ENCODE measurements at places on chromosomes 6 and 20. TPM values are rescaled to one million over a fixed set of nuclear protein-coding genes. Genes with fewer than 3 reads are reported as not detected.
A peak's percentile ranks its signal among the peaks of the same experiment; 100 is the strongest.

DNA sequence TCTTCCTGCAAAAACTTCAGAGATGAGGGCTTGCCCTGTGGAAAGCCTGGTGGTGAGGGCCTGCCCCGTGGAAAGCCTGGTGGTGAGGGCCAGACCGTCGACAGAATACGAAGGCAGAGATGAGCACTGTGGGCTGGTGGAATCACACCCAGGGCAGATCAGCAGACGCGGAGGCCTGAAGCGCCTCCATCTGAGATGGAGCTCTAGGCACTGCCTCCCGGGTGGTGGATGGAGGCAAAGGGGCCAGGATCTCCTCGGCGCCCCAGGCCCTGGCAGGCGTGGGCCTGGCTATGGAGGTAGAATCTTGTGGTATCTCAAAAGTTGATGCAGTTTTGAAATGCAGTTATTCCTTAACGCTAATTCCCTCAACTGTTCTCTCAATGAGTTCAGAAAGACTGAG, 104.8 kb downstream of the PSMB1 start:
- no peak for DNase-seq

- DNase-seq, result peak; percentile 47
Observed at GRCh38 chr6:22300273-22300998, 3.6 kb upstream of the PRL start.

- DNase-seq, result peak; percentile 22
Observed at GRCh38 chr6:90413867-90414266, 117.2 kb upstream of the BACH2 start.

- peak; percentile 43 for DNase-seq
Observed at GRCh38 chr20:48783533-48784272, 44.1 kb downstream of the PREX1 start.

The FNDC1 gene
- not detected for total RNA-seq

DNA sequence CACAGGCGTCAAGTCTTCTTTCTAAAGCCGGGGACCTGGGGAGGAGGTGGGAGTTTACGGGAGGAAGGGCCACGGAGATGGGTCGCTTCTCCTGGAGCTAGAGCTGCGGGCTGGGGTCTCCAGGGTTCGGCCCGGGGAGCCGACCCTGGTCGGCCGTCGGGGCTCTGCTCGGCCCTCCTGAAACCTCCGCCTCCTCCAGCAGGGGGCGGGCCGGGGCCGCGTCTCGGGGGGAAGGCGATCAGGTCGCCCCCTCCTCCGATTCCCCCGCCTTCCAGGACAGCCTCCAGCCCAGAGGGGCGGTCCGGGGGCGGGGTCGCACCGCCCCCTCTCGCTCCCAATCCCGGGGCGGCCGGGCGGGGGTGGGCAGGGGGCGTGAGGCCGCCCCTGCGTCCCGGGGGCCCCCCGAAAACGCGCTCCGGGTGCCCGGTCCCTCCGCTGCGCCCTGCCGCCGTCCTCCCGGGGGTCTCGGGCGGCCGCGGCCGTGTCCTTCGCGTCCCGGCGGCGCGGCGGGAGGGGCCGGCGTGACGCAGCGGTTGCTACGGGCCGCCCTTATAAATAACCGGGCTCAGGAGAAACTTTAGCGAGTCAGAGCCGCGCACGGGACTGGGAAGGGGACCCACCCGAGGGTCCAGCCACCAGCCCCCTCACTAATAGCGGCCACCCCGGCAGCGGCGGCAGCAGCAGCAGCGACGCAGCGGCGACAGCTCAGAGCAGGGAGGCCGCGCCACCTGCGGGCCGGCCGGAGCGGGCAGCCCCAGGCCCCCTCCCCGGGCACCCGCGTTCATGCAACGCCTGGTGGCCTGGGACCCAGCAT, at the start of gene CEBPB:
Gene CEBPB, plus strand, starts transcription at position 580 of the 814 bp plus-strand sequence. Its CDS starts 204 bp downstream, at position 784.
- DNase-seq, result peak; percentile 87
